HAP-1 (cell line): ENCODE measurements at places on chromosomes 7 and 10.

DNA sequence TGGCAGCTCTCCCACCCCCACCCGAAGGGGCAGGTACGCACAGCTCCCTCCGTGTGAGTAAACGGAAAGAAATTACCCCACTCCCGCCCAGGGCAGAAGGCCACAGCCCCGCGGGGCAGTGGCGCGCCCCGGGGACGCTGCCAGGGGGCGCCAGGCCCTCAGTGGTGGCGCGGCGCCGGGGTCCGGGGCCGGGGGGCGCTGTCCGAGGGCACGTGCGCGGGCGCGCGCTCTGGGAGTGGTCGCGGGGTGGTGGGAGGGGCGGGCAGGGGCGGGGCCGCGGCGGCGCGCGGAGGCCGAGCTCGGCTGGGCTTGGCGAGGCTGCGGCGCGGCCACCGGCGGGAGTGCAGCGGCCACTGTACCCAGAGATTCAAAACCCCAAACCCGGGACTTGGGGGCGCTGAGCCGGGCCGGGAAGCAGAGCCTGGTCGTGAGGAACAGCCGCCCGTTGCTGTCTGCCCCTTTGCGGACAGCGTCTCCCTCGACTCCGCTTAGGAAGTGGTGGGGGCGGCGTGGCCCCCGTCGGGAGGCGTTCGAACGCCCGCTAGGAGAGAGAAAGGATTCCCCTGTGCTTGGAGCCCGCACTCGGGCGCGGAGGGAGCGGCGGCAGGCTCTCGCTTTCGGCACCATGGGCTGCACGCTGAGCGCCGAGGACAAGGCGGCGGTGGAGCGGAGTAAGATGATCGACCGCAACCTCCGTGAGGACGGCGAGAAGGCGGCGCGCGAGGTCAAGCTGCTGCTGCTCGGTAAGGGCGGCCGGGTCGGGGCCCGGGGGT is at the start of gene GNAI1:
Gene GNAI1 (plus strand): TSS at position 296 of the 773 bp plus-strand sequence. CDS start 330 bp downstream, at position 626.
- peak; percentile 61 for DNase-seq

DNA sequence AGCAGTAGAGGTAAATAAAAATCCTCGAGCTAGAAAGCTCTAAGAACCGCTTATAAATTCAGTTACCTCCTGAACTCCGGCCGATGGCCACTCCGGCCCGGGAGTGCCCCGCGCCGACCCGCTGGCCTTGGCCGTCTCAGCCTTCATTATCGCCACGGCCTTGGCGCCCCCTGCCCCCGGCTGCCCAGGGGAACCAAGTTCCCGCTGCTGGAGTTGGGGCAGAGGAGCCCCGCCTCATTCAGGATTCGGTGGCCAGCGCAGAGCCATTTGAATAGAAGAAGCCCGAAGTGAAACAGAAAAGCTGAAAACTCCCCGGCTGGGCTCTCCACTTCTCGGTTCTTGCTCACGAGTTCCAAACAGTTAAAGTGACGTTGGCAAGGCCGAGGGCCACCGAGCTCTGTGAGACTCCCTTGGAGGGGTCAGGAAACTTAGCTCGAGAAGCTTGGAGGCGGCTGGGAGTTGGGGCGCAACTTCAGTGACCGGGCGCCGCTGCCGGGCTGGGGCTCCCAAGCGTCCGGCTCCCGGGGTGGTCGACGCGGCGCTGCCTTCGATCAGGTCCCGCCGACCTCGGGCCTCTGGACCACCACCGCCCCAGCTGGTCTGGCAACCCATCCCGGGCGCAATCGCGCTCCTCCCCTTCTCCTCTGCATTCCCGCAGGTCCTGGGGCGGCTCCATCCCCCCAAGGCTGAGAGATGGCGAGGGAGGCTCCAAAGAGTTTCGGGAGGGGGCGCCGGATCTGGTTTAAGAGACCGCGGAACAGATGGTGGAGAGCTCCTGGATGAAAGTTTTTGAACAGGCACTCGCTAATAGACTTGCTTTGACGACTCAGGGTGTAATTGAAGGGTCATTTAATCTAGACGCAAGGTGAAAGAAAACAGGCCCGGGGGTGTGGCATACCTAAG is 5.8 kb upstream of the FEZF1 start:
- DNase-seq = peak; percentile 60

GRCh38 chr10:90862908-90863514 is 5.2 kb upstream of the HTR7 start:
- peak; percentile 27 for DNase-seq

DNA sequence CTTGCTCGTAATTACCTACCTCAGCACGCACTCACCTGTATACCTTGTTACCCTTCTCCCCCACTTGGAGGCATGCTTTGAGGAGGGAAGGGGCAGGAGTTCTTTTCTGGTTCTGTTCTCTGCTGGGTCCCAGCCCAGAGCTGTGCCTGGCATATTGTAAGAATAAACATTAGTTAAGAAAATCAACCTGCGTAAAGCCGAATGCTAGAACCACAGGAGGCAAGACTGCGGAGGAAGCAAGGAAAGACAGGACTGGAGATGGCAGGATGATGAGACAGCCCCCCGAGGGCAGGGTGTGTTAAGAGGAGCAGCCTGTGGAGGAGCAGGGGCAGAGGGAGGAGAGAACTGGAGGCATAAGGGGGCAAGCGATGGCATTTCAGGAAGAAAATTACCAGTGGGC is 9.5 kb downstream of the C10orf53 start:
- no peak for DNase-seq

- DNase-seq = peak; percentile 24
Measured at GRCh38 chr10:99172128-99172738, 63.4 kb downstream of the HPSE2 start.

- DNase-seq = no peak
Measured at GRCh38 chr7:91306266-91306665, 42.0 kb downstream of the FZD1 start.

DNA sequence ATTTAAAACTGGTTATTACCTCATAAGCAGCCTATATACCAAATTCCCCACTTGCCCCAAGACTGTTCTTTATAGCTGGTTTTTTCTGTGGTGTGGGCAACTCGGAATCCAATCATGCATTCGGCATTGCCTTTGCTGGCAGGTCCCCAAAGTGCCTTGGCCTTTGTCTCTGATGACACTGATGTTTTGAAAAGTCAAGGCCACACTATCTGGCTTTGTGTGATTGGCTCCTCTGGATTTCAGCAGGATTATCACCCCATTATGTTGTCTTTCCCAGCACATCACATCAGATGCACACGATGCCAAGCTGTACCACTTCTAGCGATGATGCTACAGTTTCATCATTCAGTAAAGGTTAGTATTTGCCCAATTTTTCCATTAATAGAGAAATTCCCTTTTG is 97.7 kb downstream of the USP6NL start:
- no peak for DNase-seq

GRCh38 chr10:116014871-116015582 is 258.0 kb downstream of the GFRA1 start:
- DNase-seq = no peak

DNA sequence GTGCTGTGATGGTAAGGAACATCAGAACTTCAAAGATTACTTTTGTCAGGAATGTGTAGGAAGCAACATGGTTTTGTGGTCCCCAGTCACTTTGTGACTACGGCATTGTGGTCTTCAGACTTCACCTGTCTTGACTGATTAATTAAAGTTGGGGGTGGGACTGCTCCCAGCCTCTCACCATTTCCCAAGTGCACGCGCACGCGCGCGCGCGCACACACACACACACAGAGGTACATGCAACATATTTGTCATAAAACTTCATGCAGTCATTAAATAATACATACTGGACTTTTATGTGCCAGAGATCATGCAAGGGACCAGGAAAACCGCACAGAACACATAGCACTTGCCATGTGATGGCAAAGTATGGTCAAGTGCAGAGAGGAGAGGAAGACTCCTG is 181.2 kb downstream of the EVX1 start:
- no peak for DNase-seq

DNA sequence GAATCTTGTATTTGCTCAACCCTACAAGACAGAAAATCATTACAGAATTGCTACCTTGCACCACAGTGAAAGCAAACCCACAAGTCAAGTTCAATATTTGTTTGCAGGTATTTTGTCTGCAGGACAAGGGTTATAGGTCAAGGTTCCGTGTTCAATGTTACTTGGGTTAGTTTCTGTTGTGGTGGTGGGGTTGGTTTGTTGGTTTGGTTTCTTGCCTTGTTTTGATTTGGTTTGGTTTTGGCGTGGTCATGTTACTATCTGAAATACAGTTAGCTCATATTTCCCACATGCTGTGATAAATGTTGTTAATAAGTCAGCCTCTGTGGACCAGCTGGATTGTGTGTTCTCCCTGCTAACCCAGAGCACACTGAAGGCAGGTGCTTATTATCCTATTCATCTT is 75.6 kb upstream of the INSIG1 start:
- no peak for DNase-seq

DNA sequence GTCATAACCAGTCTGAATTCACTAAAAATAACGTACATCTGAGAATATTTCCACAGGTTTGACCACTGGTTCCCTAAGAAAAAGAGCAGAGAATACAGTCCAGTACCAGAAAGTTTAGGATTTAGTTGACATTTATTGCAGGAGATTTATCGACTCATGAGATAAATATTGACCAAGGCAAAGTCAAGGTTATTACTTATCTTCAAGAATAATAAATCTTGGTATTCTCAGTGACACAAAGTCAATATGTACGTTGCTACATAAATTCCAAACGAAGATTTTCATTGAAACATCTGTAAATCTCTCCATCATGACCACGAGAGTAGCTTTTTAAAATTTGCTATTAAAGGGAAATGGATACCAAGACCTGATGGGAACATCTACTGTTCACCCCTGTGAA is 39.4 kb upstream of the GRB10 start:
- no peak for DNase-seq

- peak; percentile 94 for DNase-seq
Measured at GRCh38 chr7:30162622-30163124, 27.9 kb downstream of the MTURN start.

DNA sequence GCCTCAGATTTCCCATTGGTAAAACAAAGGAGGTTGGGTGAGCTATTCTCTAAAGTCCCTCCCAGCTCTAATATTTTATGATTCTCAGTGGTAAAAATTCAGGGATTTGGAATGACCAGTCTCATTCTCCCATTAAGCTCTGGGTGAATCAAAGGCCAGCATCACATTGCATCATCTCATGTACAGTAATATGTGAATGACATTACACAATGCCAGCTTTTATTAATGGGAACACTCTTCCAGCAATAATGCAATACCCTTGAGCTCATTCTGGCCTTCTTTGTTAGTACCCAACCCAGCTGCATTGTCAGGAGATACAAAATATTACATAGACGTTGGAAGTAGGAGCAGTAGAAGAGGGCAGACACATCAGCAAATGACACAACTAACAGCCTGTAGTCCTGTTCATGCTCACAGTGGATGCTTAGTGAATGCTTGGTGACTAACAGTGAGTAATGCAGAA is 100.0 kb upstream of the EGR2 start:
- DNase-seq = no peak

DNA sequence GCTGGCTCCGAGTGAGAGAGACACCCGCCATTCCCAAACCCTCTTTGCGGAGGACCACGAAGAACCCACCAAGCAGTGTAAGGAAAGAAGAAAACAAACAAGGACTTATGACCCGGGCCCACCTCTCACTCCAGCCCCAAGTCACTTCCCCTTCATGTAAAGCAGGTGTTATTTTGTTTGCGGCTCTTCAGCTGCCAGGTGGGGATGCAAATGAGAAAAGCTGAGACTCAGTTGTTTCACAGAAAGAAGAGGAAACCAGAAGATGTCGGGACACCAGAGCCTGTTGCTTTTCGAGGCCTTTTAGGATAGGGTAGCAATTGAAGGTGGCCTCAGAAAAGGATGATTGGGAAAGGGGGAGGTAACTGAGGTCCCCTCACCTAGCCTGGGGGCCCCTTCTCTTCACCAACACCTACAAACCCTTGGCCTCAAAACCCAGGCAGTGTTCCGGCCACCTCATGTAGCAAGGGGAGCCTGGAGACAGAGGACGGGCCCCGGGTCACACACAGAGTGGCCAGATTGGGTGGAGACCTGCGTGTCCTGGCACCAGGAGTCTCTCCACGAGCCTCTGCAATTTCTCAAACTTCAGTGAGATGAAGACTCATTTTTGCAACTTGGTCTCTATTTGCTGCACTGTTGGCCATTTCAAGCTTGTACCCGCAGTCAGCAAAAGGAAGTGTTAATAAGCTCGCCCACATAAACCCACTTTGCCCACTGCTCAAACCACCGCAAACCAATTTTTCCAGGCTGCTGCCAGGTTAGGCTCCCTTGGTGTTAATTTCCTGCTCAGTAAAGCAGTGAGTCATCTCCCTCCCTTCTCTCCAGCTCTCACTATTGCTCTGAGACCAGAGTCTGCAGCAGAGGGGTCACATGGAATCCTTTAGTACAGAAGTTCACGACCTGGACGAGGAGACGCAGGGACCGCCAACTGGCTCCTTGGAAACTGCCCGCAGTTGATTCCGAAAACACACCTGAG is 45.5 kb downstream of the AOC1 start:
- no peak for DNase-seq

- peak; percentile 21 for DNase-seq
Measured at GRCh38 chr10:23439961-23440889, 1.4 kb downstream of the OTUD1 start.

- peak; percentile 49 for DNase-seq
Measured at GRCh38 chr10:61608255-61609033, 54.3 kb upstream of the CABCOCO1 start.

DNA sequence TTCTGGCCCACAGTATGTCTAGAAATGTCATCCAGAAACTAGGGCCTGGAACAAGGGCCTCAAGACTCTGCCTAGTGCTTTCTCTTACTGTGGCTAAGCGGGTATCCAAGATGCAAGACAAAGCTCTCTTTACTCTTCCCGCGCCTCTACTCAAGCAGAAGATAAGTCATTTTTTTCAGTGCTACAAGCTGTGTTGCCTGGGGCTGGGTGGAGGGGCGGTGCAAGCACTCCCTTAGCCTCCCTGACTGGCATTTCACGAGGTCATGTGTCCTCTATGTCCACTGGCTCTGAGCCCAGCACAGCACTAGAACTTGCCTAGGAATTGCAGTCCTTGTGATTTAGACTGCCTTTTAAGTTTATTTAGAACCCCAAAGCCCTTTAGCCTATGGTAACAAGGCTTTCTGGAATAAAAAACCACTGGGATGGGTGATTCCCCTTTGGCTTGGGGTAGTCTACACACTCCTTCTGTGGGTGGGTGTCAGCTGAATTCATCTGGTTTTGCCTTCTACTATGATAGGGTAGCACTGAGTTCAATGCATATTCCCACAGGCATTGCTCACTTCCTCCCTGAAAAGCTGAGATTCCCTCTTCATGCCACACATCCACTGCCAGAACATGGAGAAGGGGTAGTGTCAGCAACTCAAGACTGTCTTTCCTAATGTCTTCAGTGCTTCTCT is 371.8 kb upstream of the KCND2 start:
- no peak for DNase-seq

GRCh38 chr10:127148066-127148932 is 48.1 kb downstream of the INSYN2A start:
- DNase-seq = peak; percentile 55

DNA sequence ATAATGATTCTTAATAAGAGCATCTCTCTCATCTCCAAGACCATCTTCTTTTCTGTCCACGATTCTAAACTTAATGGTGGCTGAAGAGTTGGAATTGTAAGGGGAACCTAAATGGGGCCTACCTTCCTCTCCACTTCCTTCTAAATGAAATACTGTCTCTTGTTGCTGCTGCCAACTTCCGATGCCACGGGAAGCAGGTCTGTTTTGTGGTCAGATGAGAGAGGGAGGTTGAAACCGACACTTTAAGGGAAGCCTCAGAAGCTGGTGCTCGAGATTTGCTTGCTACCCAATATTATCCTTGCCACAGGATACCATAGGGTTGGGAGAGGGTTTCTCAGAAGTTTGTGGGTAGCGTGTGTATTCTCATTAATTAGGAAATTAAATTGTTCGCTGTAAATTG is 464.1 kb downstream of the SUGCT start:
- no peak for DNase-seq

GRCh38 chr7:114825423-114825951 is 96.4 kb upstream of the MDFIC start:
- DNase-seq = no peak
